ENCODE measurements at places on chromosomes 6 and 20.

GRCh38 chr20:21214431-21214830 is 88.5 kb downstream of the KIZ start:
- no peak for DNase-seq

DNA sequence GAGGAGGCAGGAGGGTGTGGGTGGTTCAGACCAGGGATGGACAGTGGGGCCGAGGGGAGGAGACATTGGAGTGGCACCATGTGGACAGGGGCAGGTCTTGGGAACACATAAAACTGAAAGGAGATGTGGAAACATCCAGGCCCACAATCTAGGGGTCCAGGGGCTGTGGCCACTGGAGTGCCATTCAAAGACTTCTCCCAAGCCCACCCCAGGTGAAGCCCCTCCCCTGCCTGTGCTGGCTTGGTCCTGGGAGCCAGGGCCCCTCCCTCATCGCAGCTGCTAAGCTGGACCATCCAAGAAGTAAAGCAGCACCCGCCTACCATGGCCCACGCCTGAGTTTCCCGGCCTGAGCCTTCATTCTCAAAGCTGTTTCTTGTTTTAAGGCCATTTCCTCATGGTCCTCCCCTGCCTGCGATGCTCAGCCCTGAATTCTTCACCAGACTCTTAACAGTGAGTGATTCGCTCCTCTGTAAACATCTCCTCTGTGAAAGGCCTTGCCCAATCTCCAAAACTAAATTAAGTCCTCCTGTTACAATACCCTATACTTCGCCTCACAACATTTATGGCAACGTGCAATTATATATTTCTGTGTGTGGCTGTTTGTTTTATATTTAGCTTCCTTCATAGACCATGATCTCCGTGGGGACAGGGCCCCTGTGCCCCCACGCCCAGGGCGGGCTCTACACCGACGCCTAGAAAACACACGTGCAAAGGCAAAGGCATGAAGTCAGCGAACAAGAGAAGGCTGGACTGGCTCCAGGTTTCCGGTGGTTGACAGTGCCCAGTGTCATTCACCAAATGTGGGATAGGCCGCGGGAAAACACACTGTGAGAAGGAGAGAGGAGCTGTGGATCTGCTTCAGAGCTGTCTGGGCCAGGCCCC is 267.8 kb downstream of the ERMARD start:
- no peak for DNase-seq

DNA sequence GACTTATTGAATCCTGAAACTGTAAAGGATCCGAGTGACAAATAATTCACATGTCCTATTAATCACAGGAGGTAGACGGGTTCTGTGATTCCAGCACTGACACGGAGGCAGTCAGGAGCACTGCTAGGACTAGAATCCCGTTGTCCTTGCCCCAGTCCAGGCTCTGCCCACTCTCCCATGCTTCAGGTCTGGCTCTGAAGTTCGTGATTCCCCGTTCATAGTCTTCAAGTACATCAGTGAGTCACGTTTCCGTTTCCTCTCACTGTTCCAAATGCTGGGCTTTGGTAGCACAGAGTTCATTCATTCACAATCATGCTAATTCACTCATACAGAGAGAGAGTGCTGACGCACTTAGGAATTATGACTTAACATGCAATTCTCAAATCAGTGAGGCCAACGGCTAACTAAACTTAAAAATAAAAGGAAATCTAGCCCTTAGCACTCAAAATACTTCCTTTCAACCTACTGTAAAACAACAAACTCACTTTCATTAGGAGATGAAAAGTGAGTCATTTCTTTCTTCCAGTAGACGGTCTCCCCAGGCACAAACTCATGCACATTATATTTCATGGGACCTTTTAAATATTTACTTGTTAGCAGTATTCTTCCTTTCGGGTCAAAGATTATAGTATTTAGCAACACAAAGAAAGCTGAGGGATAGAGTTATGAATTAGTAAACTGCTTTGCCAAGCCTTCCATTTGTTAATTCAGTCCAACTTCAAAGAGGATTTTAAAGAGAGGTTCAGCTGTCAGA is 94.0 kb upstream of the NHSL1 start:
- no peak for DNase-seq

GRCh38 chr20:60482221-60483008 is 524.2 kb downstream of the CDH26 start:
- DNase-seq = no peak

GRCh38 chr6:129280749-129281148 is 397.8 kb downstream of the LAMA2 start:
- no peak for DNase-seq

Data from WERI-Rb-1 (cell line).